Fibroblast of skin of left biceps (primary cell): ENCODE measurements at places on chromosomes 16 and 17.

- DNase-seq: no peak
These were observed 5.4 kb downstream of the VASN start for GRCh38 chr16:4376893-4377572.

DNA sequence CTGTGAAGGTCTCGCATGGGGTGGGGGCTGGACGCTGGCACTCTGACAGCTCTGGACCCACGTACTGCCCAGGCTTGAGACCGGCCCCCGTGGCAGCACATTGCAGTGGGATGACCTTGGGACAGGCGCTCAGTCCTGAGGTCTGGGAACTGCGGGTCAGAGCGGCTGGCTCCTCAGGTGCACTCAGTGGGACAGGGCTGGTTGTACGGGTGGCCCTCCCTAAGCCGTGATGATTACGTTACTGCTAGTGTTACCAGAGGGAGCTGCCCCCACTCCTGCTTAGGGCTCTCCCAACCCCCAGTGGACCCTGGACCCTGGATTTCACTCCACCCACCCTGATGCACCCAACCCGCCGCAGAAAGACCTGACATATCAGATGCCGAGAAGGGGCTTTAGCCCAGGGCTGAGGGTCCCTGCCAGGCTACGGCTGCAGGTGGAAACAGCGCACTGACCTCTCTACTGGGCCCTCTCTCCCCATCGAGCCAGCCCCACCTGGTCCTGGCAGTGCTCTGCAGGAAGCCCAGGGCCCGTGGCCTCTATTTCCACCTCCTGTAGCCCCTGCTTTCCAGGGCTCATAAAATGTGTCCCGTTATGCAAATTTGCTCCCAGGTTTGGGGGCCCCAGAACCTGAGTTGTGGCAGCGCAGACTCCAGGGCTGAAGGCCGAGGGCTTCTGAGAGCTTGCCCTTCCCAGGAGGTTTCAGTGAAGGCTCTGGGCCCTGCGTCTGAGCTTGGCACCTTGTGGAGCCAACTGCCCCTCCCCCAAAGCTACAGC is 77.2 kb downstream of the RTN4RL1 start:
- DNase-seq: no peak

DNA sequence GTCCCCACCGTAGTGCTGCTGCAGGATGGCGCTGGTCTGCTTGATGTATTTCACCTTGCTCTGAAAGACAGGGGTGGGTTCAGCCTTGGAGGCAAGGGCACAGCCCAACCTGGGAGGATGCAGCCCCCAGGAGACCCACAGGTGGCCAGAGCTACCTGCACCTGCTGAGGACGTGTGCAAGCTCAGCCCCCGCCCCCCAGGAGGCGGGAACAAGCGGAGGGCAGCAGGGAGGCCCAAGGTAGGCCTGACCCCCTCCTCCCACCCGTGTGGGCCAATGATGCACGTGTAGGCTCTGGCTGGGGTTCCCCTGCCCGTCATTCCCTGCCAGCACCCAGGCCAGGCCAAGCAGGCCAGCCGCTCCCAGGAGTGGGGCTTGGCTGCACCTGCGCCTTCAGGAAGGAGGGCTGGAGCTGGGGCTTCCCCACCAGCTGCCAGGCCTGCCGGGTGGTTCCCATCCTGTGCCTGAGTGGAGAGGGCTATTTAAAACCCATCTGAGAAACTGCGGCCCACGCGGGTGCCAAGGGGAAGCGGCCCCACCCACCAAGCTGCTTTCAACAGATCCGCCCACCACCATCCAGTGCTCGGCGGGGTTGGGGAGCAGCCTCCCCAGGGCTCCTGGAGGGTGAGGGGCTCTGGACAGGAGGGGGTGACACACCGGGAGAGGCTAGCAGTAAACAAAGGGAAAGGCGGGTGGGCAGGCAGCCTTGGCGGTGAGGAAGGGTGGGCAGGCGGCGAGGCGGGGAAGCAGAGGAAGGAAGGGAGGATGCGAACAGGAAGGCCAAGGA is 3.8 kb downstream of the NTHL1 start:
- no peak for DNase-seq

GRCh38 chr16:84780063-84780462 is 39.7 kb upstream of the CRISPLD2 start:
- DNase-seq: no peak

DNA sequence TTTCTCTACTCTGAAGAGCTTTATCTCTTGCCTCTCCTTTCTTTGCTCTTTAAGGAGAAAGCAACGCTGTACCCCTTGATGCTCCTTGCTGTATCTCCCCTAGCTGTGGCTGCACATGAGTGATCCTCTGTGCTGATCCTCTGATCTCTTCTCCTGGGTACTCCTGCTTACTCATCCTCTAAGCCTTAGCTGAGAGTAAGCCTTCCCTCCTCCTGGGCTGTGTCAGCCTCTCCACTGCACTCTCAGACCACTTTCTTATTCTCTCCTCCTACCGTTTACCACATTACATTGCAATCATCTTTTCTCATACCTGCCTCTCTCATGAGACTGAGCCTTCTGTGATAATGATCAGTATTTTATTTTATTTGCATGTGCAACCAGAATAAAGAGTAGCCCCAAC is 25.1 kb downstream of the SOX9 start:
- DNase-seq: no peak

GRCh38 chr17:49298371-49298976 is 63.6 kb downstream of the ZNF652 start:
- DNase-seq: no peak

DNA sequence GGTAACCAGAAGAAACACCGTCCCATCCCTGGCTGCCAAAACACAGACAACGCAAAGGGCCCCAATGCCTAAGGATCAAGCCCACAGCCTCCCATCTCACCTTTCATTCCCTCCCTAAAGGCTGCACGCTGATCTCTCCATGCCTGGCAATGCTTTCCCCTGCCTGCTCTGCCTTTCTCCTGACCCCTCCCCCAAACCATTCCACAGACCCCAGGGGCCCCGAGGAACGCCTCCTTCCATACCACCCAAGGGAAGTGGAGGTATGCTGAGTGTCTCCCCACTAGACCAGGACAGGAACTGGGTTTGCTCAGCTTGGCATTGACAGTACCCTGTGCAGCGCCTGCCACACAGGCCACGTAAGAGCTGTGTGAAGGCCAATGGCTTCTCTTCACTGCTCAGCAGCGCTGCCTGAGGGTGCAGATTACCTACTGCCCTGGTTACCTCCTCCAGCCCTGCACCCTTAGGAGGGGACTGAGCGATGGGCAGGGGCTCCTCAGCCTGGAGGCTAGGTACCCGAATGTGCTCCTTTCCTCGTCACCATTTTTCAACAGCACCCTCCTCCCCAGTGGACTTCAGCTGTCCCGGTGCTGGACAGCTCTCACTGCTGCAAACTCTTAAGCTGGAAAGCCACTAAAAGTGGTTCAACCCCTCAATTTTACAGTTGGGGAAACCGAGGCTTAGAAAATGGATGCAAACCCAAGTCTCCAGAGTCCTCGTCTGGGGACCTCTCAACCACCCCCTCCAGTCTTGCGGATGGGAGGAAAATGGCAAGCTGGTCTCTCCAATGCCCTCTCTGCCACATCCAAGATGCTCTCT is 45.0 kb downstream of the SRCIN1 start:
- DNase-seq: no peak

GRCh38 chr17:63930951-63931575 is 1.1 kb downstream of the CD79B start:
- no peak for DNase-seq

DNA sequence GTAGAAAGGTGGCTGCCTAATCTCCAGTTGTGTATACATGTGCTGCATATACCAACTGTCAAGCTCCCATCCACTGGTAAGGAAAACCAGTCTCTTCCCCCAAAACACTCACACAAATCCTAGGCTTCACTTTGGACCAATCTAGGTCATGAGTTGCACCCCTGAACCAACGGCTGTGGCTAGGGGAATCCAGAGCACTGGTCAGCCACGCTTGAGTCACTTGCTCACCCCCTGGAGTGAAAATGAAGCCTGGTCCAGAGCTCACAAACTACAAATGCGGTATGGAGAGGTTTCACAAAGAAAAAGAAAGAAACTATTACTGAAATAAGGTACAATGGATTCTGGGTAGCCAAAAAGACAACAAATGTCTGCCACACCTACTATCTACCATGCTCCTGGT is 66.1 kb upstream of the NLK start:
- DNase-seq: no peak

- DNase-seq: no peak
These were observed 37.6 kb downstream of the CBFA2T3 start for GRCh38 chr16:88939245-88939971.

- DNase-seq: no peak
These were observed 16.8 kb downstream of the B9D1 start for GRCh38 chr17:19345486-19346350.
